ENCODE measurements at places on chromosomes 1 and 21. TPM values are rescaled to one million over a fixed set of nuclear protein-coding genes. Genes with fewer than 3 reads are reported as not detected.

SERINC2 gene
- 2.7 TPM for polyA plus RNA-seq

PHF13 gene
- polyA plus RNA-seq, result 2.9 TPM

CYP4B1 gene
- polyA plus RNA-seq, result 24.9 TPM

CD84 gene
- polyA plus RNA-seq, result 0.49 TPM

SAMD13 gene
- 0.84 TPM for polyA plus RNA-seq

MRPS21 gene
- polyA plus RNA-seq, result 64.2 TPM

LDLRAD1 gene
- polyA plus RNA-seq, result not detected

SDC3 gene
- 24.6 TPM for polyA plus RNA-seq

PRKAA2 gene
- 24.8 TPM for polyA plus RNA-seq

GRCh38 chr1:10519016-10519417 lies 44.3 kb downstream of the PEX14 start:
- no peaks in the 10 kb centered on the region for H3K27me3 ChIP-seq
- no peak overlapping the region for H3K4me3 ChIP-seq
- no peak for DNase-seq
- no peaks in the 10 kb centered on the region for H3K4me1 ChIP-seq
- H3K27ac ChIP-seq, result no peak overlapping the region
- H3K36me3 ChIP-seq, result no peaks in the 10 kb centered on the region

DNA sequence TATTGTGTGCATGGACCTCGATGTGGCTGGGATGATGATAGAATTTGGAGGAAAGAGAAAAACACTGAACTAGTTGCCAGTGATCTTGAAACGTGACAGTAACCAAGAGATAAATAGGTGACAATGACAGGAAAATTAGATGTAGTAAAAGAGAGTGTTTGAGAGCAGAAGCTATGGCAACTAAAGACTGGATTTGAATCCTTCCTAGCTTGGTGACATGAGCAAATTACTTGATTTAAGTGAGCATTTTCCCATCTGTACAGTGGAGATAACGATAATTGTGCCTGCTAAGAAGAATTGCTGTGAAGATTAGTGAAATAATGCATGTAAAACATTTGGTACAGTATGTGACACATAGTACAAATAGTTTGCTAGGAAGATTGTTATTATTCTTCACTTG lies 12.7 kb downstream of the TTC3 start:
- no peaks in the 10 kb centered on the region for H3K4me1 ChIP-seq
- H3K36me3 ChIP-seq, result peaks cover 22% of the 10 kb centered on the region
- no peak overlapping the region for H3K27ac ChIP-seq
- H3K4me3 ChIP-seq, result no peak overlapping the region

DNA sequence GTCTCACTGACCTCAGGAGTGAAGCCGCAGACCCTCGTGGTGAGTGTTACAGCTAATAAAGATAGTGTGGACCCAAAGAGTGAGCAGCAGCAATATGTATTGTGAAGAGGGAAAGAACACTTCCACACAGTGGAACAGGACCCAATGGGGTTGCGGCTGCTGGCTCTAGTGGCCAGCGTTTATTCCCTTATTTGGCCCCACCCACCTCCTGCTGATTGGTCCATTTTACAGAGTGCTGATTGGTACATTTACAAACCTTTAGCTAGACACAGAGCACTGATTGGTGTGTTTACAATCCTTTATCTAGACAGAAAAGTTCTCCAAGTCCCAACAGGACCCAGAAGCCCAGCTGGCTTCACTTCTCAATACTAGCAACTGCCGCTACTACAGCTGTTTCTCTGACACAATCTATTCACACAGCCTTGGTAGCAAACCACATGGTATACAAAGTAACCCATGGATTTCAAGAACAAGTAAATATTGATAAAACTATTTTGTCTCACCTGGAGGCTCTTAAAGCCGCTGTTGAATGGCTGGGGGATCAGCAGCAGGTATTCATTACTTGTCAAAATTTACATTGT lies 25.3 kb upstream of the ITLN1 start:
- no peak overlapping the region for H3K4me3 ChIP-seq
- no peaks in the 10 kb centered on the region for H3K4me1 ChIP-seq
- H3K27me3 ChIP-seq, result no peaks in the 10 kb centered on the region
- DNase-seq, result no peak

- no peaks in the 10 kb centered on the region for H3K36me3 ChIP-seq
- H3K4me1 ChIP-seq, result no peaks in the 10 kb centered on the region
- H3K27me3 ChIP-seq, result no peaks in the 10 kb centered on the region
- H3K27ac ChIP-seq, result no peak overlapping the region
- no peak for DNase-seq
- H3K4me3 ChIP-seq, result no peak overlapping the region
Observed at GRCh38 chr1:98452162-98452561, 209.4 kb upstream of the SNX7 start.

DNA sequence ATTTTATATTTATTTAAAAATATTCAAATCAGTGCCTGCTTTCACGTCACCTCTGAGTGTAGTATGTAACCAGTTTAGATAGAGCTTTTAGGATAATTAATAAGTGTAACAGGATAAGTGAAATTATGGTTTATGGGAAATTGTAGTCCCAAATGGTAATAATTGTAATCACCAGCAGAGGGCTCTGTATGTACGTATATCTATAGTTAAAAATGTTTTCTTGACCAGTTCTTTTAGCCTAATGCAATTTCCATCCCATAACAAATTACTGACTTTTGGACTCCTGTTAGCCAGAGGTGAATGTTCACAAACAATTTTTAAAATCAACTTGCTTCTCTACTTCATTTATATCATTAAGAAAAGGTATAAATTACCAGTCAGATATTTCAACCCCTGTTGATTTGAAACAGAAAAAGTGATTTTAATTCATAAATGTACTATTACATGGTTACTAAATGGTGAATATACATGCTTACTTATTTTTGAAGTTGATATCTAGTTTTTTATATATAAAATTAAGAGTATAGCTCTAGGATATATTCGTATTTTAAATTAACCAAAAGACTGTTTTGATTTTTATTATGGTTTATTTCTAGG lies 25.3 kb downstream of the SLC30A7 start:
- no peaks in the 10 kb centered on the region for H3K4me1 ChIP-seq
- H3K27me3 ChIP-seq, result no peaks in the 10 kb centered on the region
- no peak overlapping the region for H3K4me3 ChIP-seq
- H3K36me3 ChIP-seq, result peaks cover 73% of the 10 kb centered on the region
- DNase-seq, result no peak
- no peak overlapping the region for H3K27ac ChIP-seq

- no peak for DNase-seq
- H3K36me3 ChIP-seq, result no peaks in the 10 kb centered on the region
- H3K27ac ChIP-seq, result no peak overlapping the region
- no peak overlapping the region for H3K4me3 ChIP-seq
- H3K27me3 ChIP-seq, result no peaks in the 10 kb centered on the region
Observed at GRCh38 chr1:172973424-172973823, 77.3 kb downstream of the TNFSF18 start.

- H3K36me3 ChIP-seq, result no peaks in the 10 kb centered on the region
- no peak overlapping the region for H3K4me3 ChIP-seq
Observed at GRCh38 chr21:42351626-42352440, 1.0 kb upstream of the TFF2 start.

- H3K4me3 ChIP-seq, result no peak overlapping the region
- DNase-seq, result no peak
- no peaks in the 10 kb centered on the region for H3K27me3 ChIP-seq
- H3K4me1 ChIP-seq, result no peaks in the 10 kb centered on the region
- no peaks in the 10 kb centered on the region for H3K36me3 ChIP-seq
- H3K27ac ChIP-seq, result no peak overlapping the region
Observed at GRCh38 chr1:210608767-210609166, 280.1 kb downstream of the HHAT start.

GRCh38 chr1:163315773-163316374 lies 5.9 kb upstream of the NUF2 start:
- H3K36me3 ChIP-seq, result no peaks in the 10 kb centered on the region
- no peak overlapping the region for H3K27ac ChIP-seq
- peak; percentile 30 for DNase-seq

DNA sequence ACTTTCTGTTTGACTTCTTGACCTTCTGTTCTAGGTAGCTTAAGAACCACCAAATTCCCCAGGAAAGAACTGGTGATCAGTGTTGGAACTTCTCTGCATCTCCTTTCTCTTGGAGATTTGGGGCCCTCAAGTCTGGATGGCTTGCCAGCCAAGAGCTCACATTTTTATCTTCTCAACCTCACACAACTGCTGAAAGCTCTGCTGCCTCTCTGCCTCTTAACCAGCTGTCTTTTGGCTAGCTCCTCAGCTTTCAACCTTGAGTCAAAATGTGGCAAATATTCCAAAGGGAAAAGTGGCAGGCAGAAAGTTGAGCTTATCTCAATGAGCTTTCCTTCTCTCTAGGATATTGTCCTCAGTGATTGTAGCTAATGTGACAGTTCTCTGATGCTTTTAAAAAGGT lies 89.2 kb upstream of the CCDC190 start:
- no peaks in the 10 kb centered on the region for H3K27me3 ChIP-seq
- H3K27ac ChIP-seq, result no peak overlapping the region
- no peaks in the 10 kb centered on the region for H3K4me1 ChIP-seq
- DNase-seq, result no peak

DNA sequence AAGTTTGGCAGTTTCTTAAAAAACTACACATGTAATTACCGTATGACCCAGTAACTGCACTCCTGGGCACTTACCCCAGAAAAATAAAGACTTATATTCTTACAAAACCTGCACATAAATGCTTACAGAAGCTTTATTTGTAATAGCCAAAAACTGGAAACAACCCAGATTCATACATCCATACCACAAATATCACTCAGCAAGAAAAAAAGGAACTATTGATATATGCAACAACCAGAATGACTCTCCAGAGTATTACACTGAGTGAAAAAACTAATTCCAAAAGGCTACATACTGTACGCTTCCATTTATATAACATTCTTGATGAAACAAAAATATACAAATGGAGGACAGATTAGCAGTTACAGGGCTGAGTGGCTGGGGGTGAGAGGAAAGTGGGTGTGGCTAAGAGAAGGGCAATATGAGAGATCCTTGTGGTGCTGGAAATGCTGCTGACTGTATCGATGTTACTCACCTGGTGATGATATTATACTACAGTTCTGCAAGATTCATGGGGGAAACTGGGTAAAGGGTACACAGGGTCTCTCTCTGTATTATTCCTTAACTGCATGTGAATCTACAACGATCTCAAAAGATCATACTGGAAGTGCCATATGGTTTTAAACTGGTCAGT lies 96.0 kb upstream of the GNG4 start:
- H3K27me3 ChIP-seq, result no peaks in the 10 kb centered on the region
- no peak overlapping the region for H3K4me3 ChIP-seq
- no peaks in the 10 kb centered on the region for H3K4me1 ChIP-seq
- H3K36me3 ChIP-seq, result peaks cover 99% of the 10 kb centered on the region
- DNase-seq, result no peak
- no peak overlapping the region for H3K27ac ChIP-seq

- peaks cover 10% of the 10 kb centered on the region for H3K4me1 ChIP-seq
- no peaks in the 10 kb centered on the region for H3K27me3 ChIP-seq
- H3K36me3 ChIP-seq, result no peaks in the 10 kb centered on the region
- H3K27ac ChIP-seq, result no peak overlapping the region
Observed at GRCh38 chr1:155030899-155031298, 2.7 kb downstream of the DCST2 start.

DNA sequence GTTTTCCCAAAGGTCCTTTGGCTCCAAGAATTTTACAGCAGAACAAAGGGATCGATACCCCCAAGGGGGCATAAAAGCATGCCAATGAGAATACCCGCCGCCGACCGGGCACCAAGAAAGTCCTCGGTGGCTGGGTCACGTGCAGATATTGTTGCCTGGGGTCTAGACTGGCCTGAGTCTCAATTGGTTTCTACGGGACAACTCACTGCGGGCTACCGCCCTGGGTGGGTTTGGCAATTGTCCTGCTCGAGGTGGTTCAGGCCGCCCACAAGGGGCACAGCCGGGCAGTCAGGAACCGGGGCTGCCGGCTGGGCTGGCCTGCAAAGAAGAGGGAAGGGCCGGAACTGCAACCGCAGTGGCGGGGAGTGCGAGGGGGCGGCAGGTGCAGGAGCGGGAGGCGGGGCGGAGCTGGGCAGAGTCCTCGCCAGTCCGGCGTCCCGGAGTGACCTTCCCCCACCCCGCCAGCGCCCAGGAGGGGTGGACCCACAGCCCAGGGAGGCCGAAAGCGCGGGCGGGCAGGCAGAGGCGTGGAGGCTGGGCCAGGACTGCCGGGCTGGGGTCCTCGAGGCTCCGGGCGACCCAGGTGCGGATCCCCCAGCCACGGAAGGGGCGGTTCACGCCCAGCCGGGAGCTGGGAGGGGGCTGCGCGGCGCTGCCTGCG lies 926 bp upstream of the ATP1B1 start:
- H3K4me3 ChIP-seq, result peak overlapping the region; percentile 80
- H3K4me1 ChIP-seq, result peaks cover 56% of the 10 kb centered on the region
- no peaks in the 10 kb centered on the region for H3K27me3 ChIP-seq
- peak; percentile 90 for DNase-seq
- peak overlapping the region; percentile 95 for H3K27ac ChIP-seq

DNA sequence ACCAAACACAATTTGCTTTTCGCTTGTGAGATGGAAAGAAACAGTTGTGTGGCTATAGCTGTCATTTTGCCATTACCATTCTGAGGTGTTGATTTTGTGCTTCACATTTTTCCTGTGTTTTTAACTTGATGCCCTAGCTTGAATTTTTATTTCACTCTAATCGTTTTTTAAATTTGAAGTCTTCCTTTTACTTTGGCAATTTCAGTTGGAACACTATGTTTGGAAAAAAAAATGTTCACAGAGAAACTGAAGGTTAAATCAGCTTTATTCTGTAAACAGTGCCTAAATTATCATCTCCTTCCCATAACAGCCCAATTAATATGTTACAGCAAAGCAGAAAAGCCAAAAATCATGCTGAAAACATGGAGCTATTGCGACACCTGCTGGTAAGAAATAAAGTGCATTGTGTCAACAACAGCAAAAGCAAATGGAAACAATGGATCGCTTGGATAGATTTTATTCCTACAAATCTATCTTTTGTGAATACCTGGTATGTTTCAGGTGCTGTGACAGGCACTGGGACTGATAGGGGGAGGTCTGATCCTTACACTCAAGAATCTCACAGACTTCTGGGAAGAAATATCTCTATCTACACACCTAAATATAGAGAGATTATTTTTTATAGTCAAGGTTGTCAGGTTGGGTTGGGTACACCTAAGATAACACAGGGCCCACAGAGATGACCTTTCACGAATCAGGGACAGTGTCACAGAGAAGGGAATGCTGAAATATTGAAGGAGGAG lies 16.2 kb upstream of the ERICH3 start:
- no peaks in the 10 kb centered on the region for H3K27me3 ChIP-seq
- no peaks in the 10 kb centered on the region for H3K36me3 ChIP-seq
- no peaks in the 10 kb centered on the region for H3K4me1 ChIP-seq
- no peak overlapping the region for H3K4me3 ChIP-seq
- H3K27ac ChIP-seq, result no peak overlapping the region
- DNase-seq, result no peak

DNA sequence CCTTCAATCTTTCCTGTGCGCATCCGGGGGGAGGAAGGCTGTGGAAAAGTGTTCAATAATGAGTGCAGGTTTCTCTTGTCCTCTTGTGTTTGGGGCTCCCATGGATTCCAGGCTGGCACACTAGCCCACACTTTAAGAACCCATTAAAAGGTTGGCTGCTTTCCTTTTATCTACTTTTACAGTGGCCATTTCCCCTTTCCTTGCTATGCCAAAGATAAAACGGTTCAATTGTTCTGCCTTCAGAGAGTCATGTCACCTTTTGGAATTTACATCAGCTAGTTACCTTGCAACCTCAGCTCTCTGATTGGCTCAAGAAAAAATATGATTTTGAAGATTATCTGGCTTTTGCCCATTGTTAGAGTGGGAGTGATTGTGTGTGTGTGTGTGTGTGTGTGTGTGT lies 182.3 kb downstream of the SDCCAG8 start:
- no peak for DNase-seq
- no peaks in the 10 kb centered on the region for H3K36me3 ChIP-seq
- no peaks in the 10 kb centered on the region for H3K4me1 ChIP-seq
- H3K4me3 ChIP-seq, result no peak overlapping the region
- H3K27ac ChIP-seq, result no peak overlapping the region

All from heart left ventricle (tissue), 16 donors.